ENCODE measurements at places on chromosomes 13 and 19.

- no peak for DNase-seq
Observed at GRCh38 chr13:94009701-94010100, 469.8 kb downstream of the DCT start.

- no peak for DNase-seq
Observed at GRCh38 chr13:51181786-51182383, 40.3 kb upstream of the FAM124A start.

DNA sequence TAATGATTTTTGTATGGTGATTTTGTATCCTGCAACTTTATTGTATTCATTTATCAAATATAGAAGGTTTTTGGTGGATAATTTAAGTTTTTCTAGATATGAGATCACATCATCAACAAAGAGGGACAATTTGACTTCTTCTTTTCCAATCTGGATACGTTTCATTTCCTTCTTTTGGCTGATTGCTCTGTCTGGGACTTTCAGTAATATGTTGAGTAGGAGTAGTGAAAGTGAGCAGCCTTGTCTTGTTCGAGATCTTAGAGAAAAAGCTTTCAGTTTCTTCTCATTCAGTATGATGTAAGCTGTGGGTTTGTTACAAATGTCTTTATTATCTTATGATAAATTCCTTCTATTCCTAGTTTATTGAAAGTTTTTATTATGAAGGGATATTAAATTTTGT is 352.0 kb upstream of the DACH1 start:
- DNase-seq: no peak

DNA sequence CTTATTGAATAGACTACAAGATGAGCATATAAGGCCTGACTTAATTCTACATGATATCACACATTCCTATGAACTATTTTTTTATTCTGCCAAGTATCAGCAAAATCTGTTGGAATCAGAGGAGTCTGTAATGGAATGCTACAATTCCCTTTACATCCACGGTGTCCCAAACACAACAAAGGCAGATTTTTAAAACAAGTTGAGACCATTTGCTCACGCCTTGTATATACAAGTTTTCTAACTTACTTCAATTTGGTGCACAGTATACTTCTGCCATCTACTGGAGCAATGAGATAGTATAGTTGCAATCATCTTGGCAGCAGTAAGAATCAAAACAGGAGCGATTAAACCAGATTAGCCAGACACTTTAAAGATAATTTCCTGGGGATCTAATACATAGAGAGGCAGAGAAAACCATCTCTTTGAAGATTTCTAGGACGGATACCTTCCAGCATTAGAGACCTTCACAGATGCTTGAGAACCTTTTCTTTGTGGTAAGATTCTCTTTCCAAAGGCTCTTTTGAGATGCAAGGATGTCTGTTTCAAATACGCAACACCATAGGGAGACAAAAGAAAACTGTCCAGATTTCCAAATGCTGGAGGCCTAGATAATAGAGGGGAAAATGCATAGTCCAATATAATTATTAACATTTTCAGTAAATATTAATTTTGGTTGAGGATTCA is 302.0 kb upstream of the MIR17HG start:
- no peak for DNase-seq

DNA sequence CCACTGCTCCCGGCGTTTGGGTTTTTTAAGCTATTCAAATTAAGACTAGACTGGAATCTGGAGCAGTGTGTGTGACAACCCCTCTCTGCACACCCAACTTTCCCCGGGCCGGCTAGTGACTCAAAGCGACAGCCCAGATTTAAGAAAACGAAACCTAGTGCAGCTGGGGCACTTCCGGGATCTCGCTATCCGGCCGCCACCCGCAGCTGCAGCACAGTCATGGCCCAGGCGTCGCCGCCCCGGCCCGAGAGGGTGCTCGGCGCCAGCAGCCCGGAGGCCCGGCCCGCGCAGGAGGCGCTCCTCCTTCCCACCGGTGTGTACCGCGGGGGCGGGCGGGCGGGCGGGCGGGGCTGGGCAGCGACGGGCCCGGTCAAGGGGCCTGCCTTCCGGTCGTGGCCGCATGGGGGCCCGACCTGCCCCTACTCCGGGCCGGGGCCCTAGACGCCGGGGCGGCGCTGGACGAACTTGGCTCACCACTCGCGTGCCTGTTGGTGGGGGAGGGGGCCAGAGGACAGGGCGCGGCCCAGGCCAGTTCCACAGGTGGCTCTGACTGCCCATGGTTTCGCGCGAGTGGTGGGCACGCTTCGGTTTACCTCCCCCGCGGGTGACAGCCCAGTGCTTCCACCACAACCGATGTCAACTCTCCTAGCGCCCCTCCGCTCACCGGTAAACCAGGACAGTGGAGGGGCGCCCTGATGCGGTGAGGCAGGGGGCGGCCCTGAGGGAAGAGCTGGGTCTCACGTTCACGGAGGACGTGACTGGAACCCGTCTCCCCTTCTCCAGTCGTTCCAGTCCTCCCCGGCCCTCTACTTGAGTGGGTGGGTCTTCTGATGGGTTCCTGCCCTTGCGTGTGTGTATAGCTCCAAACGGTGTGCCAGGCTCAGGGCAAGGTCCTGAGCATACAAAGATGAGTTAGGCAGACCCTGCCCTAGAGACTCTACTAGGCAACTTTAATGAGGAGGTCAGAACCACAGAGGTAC is at the start of gene PHF11:
Gene PHF11, plus strand, starts transcription at position 171 of the 980 bp plus-strand sequence. Its CDS starts 49 bp downstream, at position 220.
- peak; percentile 79 for DNase-seq

DNA sequence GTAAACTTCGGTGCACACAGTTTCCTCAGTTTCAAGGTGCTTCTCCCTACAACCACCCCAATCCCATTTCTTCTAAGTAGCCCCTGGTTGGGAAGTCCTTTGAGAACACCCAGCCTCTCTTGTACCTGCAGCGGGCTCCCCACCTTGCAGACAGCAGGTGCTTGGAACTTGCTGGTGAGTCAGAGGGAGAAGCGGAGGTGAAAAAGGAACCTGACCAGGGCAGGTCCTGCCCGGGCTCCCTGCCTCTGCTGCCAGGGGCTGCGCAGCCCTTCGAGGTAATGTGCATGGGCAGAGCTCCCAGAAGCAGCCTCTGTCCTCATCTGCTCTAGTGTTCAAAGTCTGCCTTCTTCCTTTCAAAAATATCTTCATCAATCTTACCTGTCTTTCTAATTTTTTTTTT is 274.0 kb upstream of the SOX1 start:
- DNase-seq: no peak
